Stimulated activated CD4-positive, alpha-beta T cell treated with anti-CD3 and anti-CD28 coated beads, Interleukin-12 subunit alpha, Interleukin-12 subunit beta, amount 100 ng/mL, for 48 hours (primary cell): ENCODE measurements at places on chromosomes 7 and 10.

DNA sequence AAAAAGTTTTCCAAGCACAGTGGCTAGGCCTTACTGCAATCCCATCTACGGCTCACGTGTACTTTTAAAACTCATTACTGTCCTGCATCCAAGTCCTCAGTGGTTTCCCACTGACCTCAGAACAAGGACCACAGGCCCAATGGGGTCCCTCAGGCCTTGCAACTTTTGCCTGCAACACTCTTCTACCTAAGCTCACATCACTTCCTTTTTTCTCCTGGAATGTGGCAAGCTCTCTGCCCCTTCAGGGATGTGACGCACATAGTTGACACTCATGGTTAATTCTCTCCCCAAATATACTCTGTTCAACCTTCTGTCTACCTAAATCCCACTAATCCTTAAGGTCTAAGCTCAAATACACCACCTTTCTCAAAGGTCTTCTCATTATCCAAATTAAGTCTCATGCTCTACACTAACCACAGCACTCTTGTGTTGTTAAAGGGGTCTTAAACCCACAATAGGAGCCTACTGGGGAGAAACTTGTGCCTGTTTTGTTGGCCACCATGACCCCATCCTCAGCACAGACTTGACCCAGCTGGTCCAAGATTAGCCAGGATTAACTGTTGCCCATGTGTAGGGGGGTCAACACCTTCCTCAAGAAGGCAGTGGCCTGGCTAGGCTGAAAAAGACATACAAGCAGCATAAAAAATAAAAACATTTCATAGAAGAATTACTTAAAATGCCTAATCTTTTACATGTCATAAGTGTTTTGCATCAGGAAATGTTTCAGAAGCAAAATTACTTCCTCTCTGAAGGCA, 15.2 kb downstream of the HNRNPF start:
- DNase-seq = no peak

DNA sequence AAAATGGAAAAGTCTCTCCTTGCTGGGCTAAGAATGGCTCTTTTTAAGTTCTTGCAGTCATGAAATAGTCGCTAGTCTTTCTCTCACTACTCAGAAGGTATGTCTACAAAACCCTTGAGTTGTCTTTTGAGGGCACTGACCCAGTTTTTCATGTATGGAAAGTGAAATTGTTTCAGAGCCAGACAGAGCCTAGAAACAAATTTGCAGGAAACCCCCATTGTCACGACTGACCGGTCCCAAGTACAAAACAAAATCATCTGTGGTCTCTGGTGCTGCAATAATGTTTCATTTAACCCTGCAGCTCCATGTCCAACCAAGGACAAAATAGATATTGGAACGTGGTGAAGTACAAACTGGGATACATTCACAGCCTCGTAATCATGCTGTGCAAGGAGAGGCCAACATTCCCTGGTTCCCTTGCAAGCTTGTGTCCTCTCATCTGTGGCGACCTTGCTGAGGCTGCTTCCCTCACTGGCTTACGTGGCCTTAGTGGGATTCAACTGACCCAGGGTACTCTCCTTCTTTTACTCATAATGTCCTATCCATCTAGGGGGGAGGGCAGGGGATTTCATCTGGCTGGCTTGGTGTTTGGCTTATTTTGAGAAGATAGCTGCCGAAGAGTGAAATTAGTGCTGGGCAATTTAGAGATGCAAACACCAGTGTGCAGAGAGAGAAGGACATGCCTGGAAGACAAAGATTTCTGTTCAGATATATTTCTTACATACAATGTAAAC, 172.5 kb downstream of the IPMK start:
- DNase-seq = no peak

DNA sequence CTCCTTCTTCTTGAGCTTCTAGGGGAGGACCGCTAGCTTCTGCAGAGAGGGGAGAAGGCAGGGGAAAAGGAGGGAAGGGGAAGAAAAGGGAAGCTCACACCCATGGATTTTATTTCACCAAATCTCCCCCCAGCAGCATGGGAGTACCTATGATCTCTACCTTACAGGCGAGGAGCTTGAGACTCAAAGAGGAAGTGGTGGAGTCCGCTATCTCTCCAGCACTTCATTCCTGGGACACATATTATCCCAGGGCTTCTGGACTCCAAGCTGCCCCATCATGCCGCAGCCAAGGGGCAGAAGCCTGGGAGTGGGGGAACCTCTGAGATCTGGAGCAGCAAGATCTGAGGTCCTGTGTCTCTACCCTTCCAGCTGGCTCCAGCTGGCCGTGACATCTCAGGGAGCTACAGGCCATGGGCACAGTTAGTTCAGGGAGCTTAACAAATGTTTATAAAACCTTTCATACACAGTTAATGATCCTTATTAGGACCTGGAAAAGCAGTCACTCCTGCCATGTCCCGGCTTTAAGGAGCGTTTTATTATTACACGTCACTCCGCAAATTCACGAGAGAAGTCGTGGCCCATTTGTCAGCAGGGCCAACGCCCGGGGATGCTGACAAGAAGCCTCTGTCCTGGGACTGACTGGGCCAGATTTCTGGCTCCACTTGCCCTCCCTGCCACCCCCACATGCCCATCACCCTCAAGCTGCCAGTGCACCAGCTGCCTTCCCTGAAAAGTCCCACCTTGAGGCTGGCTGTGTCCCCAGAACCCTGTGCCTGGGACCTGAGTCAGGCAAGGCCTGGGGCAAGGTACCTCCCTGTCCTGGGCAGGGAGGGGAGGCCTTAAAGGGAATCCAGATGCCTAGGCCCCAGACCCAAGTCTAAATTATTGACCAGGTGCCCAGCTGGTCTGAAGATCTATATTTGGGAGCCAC, 132.1 kb upstream of the ZMIZ1 start:
- DNase-seq = no peak

- DNase-seq = no peak
These were observed 340.7 kb upstream of the CELF2 start for GRCh38 chr10:10676972-10677371.

- no peak for DNase-seq
These were observed 56.8 kb downstream of the FAS start for GRCh38 chr10:89047397-89047796.

DNA sequence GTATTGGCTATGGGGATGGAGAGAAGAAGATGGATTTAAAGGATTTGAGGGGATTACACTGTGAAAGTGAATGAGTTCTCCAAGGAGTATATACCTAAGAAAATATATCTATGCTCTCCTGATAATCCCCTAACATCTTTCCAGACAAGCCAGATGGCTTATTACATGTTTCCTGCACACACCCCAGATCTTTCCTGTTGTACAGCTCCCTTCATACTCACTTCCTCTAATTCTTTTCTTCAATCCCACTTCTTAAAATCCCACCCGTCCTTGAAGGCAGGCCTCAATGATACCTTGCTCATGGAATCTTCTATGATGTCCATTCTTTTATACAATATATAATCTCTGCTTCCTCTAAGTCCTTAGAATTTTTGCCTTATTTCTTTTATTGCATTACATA, 317.2 kb upstream of the DGKB start:
- DNase-seq = no peak
